ENCODE measurements at places on chromosomes 4 and X. TPM values are rescaled to one million over a fixed set of nuclear protein-coding genes. Genes with fewer than 3 reads are reported as not detected.

UNC5C gene
- 4.6 TPM for total RNA-seq

UGT2B17 gene
- total RNA-seq: not detected

- DNase-seq: peak; percentile 89
These were observed 367.0 kb upstream of the ATOH1 start for GRCh38 chr4:93461541-93461940.

GPM6B gene
- total RNA-seq: 2.2 TPM

DNA sequence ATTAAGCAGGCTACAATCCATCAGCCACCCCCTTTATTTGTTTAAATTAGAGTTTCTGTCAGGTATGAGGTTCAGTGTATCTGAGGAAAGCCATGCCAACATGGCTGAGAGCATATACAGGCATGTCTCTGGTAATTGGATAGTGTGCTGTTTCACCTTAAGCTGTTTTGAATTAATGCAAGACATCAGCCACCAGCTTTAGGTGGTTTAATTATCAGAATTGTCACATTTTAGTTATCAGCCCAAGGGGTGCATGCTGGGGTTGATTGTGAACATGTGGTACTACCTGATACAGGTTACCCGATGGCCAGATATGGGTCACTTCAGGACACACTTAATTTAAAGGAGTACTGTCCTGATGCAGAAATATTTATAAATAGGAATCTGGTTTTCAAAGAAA is 353.2 kb upstream of the TENM3 start:
- DNase-seq: no peak

DNA sequence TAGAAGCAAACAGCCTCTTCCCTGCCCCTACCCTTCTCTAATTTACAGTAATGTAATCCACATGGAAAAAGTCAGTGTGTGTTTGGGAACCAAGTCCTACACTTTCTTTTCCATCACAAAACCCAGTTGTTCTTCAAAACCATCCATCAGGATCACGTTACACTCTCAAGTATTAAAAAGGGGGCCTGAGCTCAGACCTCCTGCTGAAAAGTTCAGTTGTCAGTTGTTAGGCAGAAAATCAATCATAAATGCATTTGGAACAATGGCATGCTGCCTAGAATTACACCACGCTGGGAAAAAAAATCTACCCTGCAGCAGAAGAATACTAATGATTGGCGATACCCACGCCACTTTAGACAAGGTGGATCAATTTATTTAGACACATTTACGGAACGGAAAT is 236.5 kb downstream of the PARM1 start:
- no peak for DNase-seq
